ENCODE measurements at places on chromosomes 5 and 9.

- DNase-seq: no peak
These were observed 9.4 kb upstream of the REEP5 start for GRCh38 chr5:112931473-112931872.

DNA sequence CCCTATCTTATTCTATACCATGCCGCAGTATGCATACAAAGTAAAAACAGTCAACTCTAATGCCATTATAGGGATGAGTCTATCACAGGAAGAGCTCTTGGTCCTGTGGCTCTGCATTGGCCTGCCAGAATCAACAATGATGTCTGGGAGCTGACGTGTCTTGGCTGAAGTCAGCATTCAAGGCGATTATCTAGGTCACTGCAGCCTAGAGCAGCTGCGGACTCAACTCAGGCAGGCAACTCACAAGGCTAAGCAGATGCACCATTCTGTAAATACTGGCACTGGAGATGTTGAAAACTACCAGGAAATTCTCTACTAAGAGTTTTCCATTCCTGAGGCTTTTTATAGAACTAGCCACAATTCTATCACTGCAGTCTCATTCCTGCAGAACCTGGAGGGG lies 13.3 kb downstream of the SPATA9 start:
- no peak for DNase-seq

GRCh38 chr5:170562875-170563228 lies 59.0 kb downstream of the KCNIP1 start:
- DNase-seq: no peak

DNA sequence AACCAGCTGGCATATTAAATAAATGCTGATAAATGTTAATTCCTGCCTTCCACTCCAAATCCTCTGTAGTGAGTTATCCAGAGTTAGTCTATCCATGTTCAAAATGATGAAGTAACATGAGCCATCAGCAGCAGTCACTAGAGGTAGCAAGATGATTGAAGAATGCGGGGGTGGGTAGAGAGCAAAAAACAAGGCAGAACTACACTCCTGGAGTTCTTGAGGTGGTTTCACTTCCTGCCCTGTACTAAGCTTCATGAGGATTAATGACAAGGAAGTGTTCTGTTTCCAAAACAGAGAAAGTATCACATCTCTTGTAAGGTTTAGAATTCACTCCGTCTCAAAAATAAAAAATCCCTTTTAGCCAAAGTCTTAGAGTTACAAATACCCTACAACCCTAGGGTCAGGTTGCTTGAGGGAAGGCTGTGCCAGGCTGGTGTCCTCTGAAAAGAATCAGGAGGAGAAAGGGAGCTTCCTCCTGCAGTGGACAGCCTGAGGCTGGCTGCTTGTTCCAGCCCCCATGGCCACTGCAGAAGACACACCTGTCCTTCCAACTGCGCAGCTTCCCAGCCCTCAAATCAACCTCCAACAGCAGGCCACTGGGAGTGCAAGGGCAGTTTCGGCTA lies 180.2 kb downstream of the DENND1A start:
- DNase-seq: no peak

DNA sequence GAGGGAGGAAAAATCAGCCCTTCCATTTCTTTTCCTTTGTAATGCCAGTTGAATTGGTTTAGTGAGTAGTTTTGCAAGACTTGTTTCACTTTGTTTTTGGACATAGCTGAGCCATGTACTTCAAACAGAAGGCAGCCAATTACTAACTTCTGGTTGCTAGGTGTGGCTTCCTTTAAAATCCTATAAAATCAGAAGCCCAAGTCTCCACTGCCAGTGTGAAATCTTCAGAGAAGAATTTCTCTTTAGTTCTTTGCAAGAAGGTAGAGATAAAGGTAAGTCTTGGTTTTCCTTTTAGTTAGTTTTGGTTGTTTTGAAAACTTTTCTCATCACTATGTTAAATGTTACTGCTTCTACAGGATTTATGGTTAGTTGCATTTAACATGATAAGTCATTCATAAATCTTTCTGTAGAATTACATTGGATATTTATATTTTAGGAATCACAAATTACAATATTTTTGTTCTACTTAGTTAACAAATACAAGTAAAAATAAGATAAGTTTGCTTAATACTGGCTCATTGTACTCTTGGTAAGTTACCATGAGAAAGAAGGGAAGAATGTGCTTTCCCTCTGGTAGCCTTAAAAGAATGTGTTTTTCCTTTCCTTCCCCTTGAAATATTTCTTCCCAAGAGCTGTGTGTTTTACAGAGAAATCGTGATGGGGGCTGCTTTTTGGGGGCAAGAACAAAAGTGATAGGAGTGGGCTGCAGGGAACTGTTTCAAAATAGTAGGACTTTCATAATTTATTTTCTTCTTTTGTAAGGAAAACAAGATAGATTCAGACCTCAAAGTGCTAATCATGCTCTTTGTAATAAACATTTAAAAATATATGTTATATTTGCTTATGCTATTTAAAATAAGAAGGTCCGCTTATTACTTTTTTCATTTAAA lies at the start of gene ANXA1:
Gene ANXA1 (plus strand): TSS at position 213 of the 890 bp plus-strand sequence. CDS start 6,671 bp downstream, outside the sequence.
- peak; percentile 87 for DNase-seq

GRCh38 chr5:33067291-33067690 lies 356.2 kb downstream of the NPR3 start:
- DNase-seq: no peak

DNA sequence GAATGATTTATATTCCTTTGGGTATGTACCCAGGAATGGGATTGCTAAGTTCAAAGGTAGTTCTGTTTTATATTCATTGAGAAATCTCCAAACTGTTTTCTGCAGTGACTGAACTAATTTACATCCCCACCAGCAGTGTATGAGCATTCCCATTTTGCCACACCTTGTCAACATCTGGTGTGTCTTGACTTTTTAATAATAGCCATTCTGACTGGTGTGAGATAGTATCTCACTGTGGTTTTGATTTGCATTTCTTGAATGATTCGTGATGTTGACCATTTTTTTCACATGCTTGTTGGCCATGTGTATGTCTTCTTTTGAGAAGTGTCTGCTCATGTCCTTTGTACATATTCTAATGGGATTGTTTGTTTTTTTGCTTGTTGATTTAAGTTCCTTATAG lies 421.5 kb downstream of the KIAA0825 start:
- no peak for DNase-seq

DNA sequence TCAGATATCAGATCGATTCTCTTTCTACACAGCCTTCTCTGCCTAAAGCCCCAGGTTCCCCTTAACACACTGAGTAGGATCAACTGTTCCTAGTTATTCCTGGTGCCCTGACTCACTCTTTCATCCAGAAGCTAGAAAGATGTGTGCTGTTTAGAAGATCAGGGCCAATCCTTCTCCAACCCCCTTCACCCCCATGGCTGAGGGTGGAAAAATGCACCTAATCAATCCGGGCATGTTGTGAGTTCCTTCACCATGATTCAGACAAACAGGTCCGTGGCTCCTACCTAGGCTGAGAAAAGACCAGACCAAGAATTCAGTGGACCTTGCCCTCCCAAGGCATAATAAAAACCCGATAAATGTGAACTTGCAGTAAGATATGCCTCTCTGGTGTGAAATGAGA lies 85.4 kb upstream of the EQTN start:
- peak; percentile 74 for DNase-seq

DNA sequence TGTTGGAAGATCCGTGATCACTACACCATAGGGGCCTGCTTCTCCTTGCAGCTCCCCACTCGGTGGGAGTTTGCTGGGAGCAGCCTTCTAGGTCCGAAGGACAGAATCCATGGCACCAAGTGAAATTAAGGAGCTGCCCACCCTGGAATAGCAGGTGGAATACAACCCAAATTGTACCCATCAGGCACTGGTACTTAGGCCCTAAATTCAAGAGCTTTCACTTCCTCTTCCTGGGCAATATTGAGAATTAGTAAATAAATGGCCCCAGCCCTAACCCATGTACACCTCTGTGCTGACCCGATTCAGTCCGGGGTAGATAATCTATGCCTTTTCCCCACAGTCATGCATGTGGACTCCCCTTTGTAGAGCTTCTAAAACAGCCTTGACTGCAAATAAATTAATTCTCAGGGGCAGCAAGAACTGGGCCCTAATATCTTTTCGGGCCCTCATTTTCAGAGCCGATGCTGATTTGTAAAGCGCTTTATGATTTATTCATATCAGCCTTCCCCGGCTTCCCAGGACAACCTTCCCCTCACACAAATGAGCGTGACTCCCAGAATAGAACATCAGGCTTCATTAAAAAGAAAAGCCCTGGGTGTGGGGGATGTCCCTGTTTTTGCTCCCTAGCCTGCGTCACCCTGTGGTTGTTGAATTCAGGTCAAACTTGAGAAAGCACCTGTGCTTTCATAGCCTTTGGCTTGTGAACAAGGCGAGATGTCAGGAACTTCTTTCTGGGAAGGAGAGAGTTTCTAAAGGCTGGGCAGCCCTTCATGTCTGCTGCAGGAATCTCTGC lies 126.1 kb upstream of the TBC1D2 start:
- no peak for DNase-seq

DNA sequence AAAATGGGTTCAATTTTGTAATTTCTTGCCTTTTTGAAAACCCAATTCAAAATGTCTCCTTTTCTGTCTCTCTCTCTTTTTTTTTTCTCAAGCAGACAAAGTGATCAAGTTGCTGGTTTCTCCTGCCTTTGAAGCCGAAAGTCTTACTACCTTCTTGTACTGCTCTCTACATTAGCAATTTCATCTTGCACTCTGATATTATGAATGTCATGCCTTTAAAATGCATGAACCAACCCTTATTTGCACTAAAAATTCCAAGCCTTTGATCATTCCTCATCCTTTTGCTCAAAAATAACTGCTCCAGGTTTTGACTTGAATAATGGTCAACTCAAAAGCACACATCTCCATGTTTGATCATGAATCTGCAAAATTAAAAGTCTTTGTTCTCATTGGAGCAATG lies 125.2 kb downstream of the CETN3 start:
- no peak for DNase-seq

GRCh38 chr9:92147030-92147851 lies 32.0 kb upstream of the SPTLC1 start:
- peak; percentile 78 for DNase-seq

DNA sequence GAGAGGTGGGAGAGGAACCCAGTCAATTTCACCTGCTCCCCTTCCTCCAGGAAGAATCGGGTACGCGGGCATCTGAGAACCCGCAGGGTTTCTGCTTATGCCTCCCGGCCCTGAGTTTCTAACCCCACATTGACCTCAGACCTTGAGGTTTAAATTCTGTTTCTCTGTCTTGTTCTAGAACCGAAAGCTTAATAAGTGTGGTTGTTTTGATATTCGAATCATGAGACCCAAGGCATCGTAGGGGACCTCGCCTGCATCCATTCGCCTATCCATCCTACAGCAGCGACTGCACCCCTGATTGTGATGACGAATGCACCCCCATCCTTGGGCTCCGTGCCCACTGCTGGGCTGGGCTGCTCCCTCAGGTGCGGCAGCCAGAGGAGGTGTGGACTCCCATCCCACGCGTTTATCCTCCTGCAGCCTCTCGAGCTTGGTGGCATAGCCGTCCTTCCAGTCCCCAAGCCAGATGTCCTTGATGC lies 80.8 kb upstream of the IER5L start:
- DNase-seq: no peak

DNA sequence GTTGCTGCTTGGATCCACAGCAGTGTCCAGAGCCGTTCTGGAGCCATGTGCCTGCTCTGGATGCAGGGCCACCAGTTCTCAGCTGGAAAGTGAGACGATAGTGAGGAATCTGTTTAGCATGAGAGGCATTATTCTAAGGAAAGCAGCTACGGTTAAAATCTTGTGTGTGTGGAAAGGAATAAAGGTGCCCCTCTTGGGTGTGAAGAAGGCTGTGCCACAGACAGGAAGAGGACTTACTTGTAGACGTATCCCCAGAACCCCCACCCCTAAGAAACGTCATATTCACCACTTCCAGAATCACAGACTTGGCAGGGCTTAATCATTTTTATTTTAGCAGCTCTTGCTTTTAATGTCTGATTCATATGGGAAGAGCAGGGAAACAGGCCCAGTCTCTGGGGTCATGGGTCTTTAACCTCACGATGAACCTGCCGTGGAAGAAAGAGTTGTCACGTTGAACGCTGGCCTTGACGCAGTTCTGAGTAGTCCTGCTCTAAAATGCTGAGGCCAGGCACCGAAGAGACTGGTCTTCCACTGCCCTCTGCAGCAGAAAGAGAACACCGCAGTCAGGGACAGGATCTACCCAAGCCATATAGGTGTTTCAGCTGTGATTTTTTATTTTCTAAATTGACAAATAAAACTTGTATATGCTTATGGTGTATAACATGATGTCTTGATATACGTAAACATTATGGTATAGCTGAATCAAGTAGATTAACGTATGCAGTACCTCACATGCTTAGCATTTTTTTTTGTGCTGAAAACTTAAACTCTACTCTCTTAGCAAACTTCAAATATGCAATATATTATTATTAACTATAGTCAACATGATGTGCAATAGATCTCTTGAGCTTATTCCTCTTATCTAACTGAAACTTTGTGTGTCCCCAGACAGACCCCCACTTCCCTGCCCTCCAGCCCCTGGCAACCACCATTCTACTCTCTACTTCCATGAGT lies 38.8 kb downstream of the CARTPT start:
- peak; percentile 60 for DNase-seq

- no peak for DNase-seq
These were observed 26.9 kb downstream of the ZNF484 start for GRCh38 chr9:92850898-92851297.

GRCh38 chr9:109481856-109482255 lies 16.3 kb downstream of the PTPN3 start:
- no peak for DNase-seq

DNA sequence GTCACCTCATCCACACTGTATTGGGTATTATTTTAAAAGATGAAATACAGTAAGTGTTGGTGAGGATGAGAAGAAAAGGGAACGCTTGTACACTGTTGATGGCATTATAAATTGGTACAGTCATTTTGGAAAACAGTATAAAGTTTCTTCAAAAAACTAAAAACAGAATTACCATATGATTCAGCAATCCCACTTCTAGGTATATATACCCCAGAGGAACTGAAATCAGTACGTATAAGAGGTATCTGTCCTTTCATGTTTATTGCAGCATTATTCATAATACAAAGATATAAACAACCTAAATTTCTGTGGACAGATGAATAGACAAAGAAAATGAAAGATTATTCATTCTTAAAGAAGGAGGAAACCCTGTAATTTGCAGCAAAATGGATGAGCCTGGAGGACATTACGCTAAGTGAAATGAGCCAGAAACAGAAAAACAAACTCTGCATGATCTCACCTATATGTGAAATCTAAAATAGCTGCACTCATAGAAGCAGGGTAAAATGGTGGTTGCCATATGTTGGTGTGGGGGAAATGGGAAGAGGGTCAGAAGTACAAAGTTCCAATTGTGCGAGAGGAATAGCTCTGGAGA lies 191.6 kb downstream of the TRIM36 start:
- no peak for DNase-seq

- no peak for DNase-seq
These were observed 18.4 kb upstream of the CDKN2AIPNL start for GRCh38 chr5:134430001-134430569.

GRCh38 chr9:109584205-109584604 lies 86.1 kb upstream of the PTPN3 start:
- no peak for DNase-seq

- DNase-seq: no peak
These were observed 30.3 kb upstream of the GRXCR2 start for GRCh38 chr5:145903113-145903512.

- no peak for DNase-seq
These were observed 142.2 kb upstream of the KLF4 start for GRCh38 chr9:107631788-107632187.

Data from LoVo (cell line).